Activated naive CD4-positive, alpha-beta T cell treated with anti-CD3 and anti-CD28 coated beads for 36 hours (primary cell): ENCODE measurements at places on chromosomes 2 and 18. TPM values are rescaled to one million over a fixed set of nuclear protein-coding genes. Genes with fewer than 3 reads are reported as not detected.

Gene GTF3C2
- 62.9 TPM for total RNA-seq

Gene ECEL1
- not detected for total RNA-seq

DNA sequence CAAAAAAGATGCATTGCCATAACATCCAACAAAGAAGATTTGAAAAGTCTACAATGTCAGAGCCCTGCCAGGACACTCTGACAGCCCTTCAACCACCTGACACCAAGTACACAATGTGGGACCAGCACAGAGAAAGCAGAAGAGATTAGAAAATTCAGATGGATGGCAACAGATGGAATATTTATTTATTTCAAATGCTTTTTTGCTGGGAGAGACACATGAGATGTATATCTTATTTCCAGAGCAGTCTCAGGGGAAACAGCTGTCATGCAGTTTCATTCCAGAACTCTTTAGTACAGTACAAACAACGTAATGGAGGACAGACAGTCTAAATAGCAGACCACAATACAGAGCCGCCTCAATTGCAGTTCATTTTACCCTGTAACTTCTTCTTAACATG, 110.1 kb downstream of the MAIP1 start:
- no peak for DNase-seq

- DNase-seq = no peak
These were observed 40.7 kb downstream of the PCARE start for GRCh38 chr2:29033656-29034055.

GRCh38 chr2:214542866-214543265, 132.0 kb downstream of the VWC2L start:
- DNase-seq = no peak

- no peak for DNase-seq
These were observed 8.7 kb downstream of the DCTN1 start for GRCh38 chr2:74371421-74371820.

DNA sequence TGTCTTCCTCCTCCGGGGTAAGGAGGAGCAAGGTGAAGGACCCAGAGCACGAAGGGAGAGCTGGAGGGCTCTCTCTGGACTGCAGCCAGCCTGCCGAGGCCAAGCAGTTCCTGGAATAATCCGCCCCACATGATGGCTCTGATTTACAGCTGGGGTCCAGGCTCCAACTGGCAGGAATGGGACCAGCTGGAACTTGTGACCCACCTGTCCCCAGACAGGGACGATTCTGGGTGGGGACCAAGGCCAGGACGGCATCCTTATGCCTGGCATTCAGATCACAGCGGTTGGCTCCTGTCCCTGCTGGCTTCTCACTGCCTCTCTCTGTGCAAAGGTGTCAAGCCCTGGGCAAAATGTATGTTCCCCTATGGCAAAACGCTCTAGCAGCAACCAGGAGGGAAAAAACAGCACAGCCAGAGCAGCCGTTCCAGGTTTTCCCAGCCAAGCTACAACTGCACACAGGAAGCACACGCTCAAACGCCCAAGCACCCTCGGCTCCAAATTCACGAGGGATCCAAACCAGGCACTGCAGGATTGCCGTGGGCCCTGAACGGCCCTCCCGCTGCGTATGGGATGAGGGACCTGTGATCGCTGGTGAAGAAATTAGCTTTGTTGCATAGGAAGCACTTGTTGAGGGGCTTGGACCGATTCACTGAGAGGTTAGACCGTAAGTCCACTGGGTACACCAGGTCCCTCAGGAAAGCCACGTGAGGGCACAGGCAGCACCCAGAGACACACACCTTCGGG, 35.8 kb downstream of the FAM178B start:
- DNase-seq = no peak
